ENCODE measurements at places on chromosomes 1 and 21.

DNA sequence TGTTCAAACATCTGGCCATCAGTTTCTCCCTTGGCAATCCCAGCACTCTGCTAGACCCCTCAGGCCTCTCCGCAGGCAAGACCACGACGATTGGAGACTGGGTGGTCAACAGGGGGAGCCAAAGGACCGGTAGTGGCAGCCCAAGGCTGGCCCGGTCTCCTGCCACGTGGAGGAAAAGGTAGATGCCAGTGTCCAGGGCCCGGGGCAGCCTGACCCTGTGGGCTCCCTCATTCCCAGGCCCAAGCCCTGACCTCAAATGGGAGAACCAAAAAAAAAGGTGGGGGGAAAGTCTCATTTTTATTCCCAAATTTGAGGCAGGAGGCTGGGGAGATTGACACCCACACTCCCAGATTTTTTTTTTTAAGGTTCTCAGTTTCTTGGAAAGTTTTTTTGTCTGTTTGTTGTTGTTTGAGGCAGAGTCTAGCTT is 24.8 kb downstream of the S100A6 start:
- DNase-seq: peak; percentile 89

DNA sequence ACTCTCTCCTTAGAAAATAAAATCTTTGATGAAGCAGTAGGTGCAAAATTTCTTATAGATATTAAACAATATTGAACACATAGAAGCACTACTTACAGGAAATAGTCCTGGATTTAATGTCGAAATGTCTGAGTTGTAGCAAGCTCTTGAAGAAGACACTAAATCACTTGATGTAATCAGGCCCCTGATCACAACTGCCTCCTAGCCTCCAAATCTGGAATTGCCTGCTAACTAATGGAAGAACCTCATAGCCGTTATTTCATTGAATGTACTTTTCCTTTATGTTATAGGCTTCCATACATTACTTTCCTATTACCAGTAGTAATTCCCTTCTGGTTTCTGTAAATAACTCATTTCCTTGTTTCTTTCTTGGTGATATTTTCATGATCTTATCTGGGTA is 675.7 kb upstream of the CHRM3 start:
- DNase-seq: no peak

- DNase-seq: no peak
Observed at GRCh38 chr1:173827611-173828010, 2.9 kb upstream of the CENPL start.

- DNase-seq: no peak
Observed at GRCh38 chr21:29151931-29152330, 21.5 kb downstream of the MAP3K7CL start.

GRCh38 chr1:173276922-173277800 is 70.0 kb upstream of the TNFSF4 start:
- DNase-seq: peak; percentile 44

- no peak for DNase-seq
Observed at GRCh38 chr1:36142121-36142520, 7.2 kb downstream of the TRAPPC3 start.

GRCh38 chr21:42654913-42655795 is 1.7 kb downstream of the PDE9A start:
- DNase-seq: no peak

DNA sequence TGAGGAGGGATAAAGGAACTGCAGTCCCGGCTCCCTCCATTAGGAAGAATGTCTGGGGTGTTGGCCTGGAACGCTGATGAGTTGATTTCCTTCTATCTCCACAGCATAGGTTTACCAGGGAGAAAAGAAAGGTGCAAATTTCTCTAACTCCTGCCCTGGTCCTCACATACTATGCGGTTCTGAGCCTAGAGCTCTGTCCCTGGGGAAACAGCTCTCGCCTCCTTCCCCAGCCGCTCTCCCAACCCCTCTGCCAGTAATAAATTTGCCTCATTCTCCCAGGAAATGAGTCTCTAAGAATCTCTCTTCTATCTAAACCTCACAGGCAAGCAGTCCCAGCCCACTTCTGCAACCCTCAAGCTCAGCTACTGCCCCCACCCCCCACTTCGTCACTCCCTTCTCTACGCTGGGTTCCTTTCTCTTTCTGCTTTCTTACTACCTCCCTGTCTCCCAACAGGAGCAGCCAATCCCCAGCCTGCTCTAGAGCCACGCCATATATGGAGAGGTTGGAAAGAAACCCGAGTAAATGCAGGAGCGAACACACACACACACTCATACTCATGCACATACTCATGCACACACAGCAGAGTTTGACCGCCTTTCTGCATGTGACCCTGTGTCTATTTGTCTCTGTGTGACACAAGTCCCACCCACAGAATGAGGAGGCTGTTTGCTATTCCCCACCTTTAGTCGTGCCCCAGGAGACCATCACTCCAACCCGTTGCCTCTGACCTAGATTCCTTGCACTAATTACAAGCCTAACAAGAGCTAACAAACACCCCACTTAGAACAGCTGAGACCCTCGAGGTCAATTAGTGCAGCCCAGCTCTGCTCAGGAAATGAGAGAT is 13.4 kb downstream of the PLEKHO1 start:
- DNase-seq: no peak

DNA sequence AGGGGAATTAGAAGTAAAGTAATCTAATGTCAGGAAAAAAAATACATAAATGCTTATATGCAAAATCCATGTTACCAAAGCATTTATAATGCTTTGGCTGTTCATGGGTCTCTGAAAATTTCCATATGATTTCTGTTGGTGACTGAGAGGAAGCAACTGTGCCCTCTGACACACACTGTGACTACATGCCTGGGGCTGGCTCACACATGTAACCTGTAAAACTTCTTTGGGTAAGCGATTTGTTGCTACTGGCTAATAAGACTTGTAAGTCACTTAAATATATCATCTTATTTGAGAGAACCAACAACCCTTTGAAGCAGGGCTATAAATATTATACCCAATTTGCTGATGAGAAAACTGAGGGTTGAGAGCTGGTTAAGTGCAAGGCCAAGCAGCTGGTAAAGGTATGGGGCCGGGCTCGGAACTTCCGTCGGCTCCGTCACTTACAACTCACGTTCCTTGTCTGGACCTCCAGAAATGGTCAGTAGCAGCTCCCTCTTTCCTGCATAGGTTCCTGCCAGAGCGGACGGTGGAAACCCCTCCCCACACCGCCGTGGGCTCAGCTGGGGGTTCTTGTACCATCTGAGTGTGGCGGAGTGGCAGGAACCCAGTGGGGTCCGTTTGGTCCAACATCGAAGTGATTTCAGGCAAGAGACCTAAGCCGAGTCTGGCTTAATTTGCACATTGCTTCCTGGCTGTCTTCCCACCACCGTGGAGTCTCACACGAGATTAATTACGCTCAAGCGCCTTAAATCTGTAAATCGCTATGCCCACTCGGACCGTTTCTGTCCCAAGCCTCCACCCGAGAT is 714 bp downstream of the DFFA start:
- no peak for DNase-seq

Data from activated CD4-positive, alpha-beta T cell treated with anti-CD3 and anti-CD28 coated beads, Interleukin-2, Interleukin-4, amounts not matched to agents 100 ng/mL and 50 ng/mL, durations not matched to agents 16 hours and 8 hours (primary cell).